ENCODE measurements at places on chromosomes 16 and 17.

DNA sequence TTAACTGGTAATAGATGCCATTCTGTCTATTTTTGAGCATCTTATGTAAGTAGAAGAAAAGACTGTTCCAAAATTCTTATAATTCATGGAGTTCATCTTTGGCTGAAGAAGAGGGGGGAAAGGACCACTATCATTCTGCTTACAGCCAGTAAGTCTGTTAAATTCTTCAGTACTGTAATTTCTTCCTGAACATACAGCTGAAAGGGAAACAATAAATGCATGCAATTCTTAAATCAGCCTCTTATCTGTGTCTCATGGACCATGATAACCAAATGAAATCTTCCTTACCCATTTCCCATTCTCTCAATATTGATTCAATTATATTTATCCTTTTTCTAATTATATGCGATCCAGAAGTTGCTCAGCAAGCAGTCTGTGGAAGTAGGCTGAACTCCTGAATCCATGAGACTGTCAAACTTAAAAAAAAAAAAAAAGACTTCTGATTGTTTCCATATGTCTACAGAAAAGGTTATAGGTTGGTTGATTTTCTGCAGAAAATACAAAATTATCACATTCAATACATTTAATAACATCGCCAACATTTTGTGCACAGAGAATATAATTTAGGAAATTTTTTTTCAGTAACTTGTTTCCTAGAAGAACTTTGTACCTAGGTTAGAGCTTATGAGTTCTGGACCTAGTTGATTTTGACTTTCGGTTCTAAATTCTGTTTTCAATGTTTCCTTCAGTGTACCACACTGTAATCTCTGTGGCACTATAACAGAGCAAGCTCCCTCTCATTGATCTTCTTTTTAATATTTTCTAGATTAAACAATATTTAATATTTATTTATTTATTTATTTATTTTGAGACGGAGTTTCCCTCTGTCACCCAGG is 1.2 kb upstream of the ABCA9 start:
- DNase-seq = no peak

DNA sequence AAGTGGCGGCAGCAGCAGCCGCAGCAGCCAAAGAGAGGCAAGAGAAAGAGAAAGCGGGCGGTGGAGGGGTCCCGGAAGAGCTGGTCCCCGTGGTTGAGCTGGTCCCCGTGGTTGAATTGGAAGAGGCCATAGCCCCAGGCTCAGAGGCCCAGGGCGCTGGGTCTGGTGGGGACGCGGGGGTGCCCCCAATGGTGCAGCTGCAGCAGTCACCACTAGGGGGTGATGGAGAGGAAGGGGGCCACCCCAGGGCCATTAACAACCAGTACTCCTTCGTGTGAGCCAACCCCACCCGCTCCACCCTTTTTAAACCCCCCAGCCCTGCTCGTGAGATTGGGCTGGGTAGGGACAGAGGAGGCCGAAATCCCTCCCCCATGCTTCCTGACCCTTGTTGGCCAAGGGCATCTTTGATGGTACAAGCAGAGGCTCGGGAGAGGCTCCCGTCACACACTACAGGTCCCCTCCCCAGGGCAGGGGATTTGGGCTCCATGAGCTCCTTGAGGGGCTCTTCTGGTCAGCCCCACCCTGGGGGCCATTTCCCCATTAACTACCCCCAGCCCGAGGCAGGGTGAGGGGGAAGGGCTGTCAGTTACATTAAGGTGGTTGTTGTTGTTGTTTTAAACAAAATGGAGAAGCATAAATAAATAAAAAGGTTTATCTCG is 4.6 kb upstream of the ATP2A1 start:
- no peak for DNase-seq

GRCh38 chr17:59027750-59028149 is 78.9 kb downstream of the TRIM37 start:
- no peak for DNase-seq

GRCh38 chr16:79013930-79014660 is 586.4 kb downstream of the MAF start:
- no peak for DNase-seq

DNA sequence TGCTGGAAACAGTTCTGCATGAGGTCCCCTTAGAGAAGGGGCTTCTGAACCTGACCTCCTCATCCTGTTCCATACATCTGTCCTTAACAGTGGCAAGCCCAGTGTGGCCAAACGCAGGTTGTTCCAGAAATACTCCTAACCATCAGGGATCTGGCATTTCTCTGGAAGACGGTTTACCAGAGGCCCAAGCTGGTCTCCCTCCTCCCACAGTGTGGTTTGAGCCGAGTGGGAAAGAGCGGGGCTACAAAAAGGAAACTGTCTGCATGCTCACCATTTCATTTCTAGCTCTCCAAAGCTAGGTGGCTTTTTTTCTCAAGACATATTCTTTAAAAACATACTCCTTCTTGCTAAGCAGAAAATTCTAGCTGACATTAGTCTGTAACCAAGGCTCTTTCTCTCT is 6.0 kb downstream of the MXRA7 start:
- DNase-seq = no peak

- no peak for DNase-seq
These were observed 22.3 kb upstream of the G6PC1 start for GRCh38 chr17:42878123-42878880.

DNA sequence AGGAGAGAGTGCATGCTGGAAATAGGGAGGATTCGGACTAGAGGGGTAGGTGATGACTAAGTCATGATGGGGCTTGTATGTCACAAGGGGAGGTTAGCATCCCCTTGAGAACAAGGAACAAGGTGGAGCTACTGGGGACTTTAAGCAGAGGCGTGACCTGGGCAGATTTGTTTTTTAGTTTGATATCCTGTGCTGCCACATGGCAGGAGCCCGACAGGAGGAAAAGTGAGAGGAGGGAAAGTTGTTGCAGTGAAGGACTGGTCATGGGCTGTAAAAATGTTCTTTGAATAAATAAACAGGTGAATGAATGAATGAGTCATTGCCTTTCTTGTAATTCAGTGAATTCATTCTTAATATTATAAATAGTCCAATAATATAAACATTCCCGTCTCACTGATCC is 365.1 kb upstream of the CDH5 start:
- no peak for DNase-seq

- DNase-seq = no peak
These were observed 31.3 kb downstream of the GRIN2A start for GRCh38 chr16:10150906-10151305.

- no peak for DNase-seq
These were observed 113.7 kb upstream of the IRX3 start for GRCh38 chr16:54400261-54400660.

- DNase-seq = no peak
These were observed 12.1 kb downstream of the THRA start for GRCh38 chr17:40074871-40075200.

- no peak for DNase-seq
These were observed 76.5 kb upstream of the GSE1 start for GRCh38 chr16:85536411-85537330.

- no peak for DNase-seq
These were observed 207.2 kb downstream of the ENGASE start for GRCh38 chr17:79281803-79282202.

DNA sequence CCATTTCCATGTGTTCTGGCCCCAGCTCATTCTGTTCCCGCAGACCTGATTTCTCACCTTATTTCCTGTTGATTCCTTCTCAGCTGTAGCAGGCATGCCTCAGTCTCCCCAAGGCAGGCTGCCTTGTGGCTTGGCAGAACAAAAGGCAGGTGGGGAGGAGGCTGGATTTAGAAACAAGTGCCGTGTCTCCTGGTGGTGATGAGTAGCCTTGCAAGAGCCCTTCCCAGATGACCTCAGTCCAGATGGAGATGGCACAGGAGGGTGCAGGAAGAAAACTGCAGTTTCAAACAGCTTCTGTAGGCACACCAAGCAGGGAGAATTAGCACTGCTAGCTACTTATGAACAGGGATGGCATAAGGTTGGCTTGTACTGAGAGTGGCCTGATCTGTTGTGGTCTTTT is 64.6 kb downstream of the ARHGAP44 start:
- no peak for DNase-seq

GRCh38 chr16:53087101-53087500 is 32.3 kb downstream of the CHD9 start:
- DNase-seq = no peak

GRCh38 chr16:68091380-68092261 is 6.5 kb downstream of the NFATC3 start:
- no peak for DNase-seq

GRCh38 chr17:7484919-7485377 is 782 bp downstream of the POLR2A start:
- no peak for DNase-seq

DNA sequence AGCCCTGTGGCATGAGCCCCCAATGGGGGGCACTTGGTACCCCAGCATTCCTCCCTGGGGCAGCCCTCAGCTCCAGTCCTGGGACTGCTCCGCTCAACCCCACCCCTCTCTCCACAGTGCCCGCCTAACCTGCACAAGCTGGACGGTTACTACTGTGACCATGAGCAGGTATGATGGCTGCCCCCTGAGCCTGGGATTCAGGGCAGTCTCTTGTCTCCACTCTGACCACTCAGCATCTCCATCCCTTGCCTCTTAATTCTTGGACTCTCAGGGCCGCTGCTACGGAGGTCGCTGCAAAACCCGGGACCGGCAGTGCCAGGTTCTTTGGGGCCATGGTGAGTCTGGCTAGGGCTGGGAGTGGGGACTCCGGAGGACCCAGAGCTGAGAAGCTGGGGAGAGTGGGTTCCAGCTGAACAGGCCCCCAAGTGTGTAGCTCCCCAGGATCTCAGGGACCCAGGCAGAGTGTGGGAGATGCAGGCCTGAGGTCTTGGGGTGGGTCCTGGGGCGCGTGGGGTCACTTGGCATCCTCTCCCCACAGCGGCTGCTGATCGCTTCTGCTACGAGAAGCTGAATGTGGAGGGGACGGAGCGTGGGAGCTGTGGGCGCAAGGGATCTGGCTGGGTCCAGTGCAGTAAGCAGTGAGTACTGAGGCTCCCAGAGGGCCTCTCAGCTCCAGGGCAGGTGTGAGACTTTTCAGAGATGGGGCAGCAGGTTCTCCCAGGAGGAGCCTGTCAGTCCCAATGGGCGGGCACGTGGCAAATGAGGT is 18.0 kb downstream of the ADAM11 start:
- no peak for DNase-seq

GRCh38 chr16:787321-787966 is 737 bp downstream of the RPUSD1 start:
- no peak for DNase-seq

DNA sequence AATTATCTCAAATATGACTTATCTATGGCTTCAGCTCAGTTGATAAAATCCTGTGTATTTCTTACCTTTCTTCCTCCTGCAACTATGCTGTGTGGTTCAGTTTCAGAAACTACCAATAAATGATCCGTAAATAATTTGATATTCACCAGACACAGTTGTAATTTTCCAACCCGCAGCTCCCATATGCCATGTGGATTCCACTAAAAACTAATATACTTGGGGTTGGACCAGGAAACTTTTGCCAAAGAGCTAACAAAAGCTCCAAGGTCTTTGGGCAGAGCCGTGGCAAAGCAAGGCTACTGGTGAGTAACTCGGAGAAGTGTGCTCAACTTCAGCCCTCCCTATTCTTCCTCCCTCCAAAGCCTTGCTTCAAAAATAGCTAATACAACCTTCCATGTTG is 2.3 kb upstream of the CHST6 start:
- DNase-seq = no peak

- no peak for DNase-seq
These were observed 109.9 kb downstream of the SDK2 start for GRCh38 chr17:73534209-73534909.

- DNase-seq = no peak
These were observed 91.4 kb downstream of the SYCE1L start for GRCh38 chr16:77290451-77291115.

GRCh38 chr17:64998436-64999190 is 57.9 kb downstream of the GNA13 start:
- DNase-seq = no peak

DNA sequence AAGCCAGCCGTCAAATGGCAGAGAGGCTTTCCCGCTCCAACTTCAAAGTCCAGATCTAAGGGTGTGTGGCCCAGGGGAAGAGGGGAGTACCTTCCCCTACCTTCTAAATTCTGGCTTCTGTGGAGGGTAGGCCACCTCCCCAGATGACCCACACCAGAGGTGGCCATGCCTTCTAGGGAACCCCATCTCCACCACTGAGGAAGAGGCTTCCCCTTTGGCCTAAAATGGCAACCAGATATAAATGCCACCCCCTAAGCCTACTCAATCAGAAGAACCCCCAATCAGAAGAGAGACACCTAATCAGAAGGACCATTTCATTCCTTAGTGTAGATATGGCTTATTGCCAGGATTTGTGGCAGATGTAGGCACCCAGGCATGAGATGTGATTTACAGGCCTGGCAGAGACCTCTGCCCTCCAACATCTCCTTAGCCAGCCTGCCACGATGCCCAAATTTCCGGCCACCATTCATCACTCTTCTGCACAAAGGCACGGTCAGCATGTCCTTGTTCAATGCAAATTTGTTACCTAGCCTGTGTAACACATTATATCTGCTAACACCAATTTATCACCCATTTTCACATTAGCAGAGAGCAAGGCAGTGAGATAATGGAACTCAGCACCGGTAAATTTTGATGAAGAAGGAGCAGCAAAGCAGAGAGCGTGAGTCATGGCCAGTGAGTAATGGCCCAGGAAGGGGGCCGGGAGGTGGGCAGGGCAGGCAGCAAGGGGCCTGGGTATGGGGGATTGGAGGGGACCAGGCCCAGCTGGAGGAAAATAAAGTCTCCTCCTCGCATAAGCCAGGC is 1.2 kb upstream of the MGAT5B start:
- peak; percentile 16 for DNase-seq

- no peak for DNase-seq
These were observed 36.7 kb upstream of the CIBAR2 start for GRCh38 chr16:85148931-85149330.

GRCh38 chr17:65389426-65389825 is 172.0 kb downstream of the AXIN2 start:
- DNase-seq = no peak

DNA sequence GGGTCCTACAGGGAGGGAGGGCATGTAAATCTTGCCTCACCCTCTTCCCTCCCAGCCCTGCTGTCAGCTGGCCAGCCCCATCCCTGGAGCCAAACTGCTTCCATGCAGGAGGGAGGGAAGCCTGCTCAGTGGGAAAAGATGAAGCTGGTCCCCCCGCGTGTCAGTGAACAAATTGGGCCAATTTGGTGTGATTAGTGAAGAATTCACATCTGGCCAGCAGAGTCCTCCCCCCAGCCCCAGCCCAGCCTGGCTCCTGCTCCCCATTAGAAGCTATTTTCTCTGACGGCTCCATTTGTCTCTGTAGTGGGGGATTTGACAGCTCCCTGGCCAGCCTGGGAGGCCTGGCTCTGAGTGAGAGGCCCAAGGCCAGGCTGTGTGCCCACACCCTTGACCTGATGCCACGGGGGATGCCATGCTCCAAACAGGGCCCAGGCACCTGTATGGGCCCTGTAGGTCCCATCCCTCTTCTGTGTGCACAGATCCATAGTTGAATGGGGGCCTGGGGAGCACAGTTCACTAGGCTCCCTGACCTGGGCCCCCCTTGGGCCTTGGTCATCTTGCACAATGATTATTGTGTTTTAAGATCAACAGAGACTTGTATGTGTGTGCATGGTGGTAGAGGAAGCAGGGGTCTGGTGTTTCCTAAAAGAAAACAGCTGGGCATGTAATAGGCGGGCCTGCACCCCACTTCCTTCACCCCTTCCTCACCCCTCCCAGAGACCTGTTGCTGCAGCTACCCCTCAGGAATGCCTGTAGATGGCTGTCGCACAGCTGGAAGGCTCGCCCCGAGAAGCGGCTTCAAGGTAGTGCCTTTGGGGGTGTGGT is 50.7 kb upstream of the TAC4 start:
- DNase-seq = no peak
